LHCN-M2 (cell line): ENCODE measurements at places on chromosomes 6 and 20.
A peak's percentile ranks its signal among the peaks of the same experiment; 100 is the strongest.

DNA sequence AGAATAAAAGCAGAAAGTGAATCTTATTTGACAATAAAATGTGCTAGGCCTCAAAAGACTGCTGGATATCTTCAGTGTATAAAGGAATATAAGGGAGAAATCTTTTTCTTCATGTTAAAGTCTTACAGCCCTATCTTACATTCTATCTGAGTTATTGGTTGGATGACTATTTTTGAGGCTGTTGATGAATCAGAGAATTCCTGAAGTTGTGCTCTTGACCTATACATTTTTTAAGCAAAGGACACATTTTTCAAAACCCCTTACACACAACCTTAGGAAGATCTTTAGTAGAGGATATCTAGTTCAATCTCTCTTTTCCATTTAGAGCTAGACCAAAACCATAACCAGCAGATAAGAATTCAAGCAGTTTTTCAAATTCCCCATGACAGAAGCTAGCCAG is 10.9 kb upstream of the CGA start:
- DNase-seq: no peak

DNA sequence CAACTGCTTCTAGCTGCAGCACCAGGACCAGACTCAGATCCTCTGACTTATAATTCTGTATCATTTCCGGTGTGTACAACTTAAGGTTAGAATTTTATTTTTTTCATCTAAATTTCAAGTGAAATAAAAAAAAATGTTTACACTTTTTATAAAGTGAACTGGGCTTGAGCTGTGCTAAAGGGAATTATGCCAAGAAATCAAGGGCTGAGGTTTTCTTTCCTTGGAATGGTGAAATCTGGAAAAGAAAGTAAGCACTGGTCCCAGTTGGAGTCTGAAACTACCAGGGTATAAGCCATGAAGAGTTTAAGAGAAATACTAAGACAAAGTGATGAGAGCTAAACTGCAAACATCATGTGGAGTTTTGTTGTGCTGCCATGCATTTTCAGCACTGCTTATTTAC is 21.7 kb upstream of the FYN start:
- no peak for DNase-seq

DNA sequence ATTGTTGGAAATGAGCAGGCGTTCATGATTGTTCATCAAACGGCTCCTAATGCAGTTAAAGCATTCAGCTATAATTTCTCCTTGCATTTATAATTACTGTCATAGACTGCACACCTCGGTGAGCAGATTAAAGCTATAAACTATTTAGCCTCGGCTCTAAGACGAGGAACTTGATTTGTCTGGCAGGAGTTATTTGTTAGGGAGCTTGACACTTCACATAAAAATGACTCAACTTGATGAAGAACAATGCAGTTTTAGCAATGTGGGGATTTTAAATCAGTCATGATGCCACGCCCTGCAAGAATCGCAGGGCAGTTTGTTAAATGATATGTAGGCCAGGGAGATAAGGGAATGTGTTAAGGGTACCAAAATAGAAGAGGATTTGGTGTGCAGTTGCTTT is 290.2 kb downstream of the TSHZ2 start:
- DNase-seq: no peak

DNA sequence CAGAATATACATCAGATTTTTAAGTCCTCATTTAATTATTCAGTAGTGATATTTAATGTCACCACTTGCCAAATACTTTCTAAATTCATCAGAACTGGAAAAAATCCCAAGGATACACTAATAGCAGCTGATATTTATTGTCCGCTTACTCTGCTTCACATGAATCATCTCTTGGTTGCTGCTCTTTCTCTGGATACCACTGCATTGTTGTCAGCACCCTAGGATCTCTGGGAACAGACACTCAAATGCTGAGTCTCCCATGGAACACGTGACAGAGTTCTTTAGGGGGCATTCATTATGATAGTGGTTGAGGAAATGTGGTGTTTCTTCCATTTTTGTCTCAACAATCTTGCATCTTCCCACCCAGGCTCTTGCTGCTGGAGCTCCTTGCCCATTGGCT is 318.0 kb downstream of the RFPL4B start:
- DNase-seq: peak; percentile 86

DNA sequence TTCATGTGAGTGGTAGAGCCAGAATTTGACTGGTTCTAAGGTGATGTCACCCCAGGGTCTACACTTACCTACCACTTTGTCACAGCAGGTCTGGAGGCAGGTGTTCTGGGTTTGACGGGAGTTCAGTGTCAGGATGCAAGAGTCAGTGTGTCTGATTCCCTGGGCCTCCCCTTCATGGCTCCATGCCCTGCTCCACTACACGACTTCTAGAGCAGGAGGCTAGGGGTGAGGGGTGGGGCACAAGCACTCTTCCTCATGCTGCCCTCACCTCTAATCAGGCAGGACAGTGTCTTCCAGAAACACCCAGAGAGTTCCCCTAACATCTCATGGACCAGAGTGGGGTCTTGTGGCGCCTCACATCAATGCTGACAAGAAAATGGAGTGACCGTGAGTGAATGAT is 118.2 kb downstream of the CDC5L start:
- DNase-seq: no peak

GRCh38 chr20:221258-221830 is 5.7 kb upstream of the DEFB129 start:
- no peak for DNase-seq

DNA sequence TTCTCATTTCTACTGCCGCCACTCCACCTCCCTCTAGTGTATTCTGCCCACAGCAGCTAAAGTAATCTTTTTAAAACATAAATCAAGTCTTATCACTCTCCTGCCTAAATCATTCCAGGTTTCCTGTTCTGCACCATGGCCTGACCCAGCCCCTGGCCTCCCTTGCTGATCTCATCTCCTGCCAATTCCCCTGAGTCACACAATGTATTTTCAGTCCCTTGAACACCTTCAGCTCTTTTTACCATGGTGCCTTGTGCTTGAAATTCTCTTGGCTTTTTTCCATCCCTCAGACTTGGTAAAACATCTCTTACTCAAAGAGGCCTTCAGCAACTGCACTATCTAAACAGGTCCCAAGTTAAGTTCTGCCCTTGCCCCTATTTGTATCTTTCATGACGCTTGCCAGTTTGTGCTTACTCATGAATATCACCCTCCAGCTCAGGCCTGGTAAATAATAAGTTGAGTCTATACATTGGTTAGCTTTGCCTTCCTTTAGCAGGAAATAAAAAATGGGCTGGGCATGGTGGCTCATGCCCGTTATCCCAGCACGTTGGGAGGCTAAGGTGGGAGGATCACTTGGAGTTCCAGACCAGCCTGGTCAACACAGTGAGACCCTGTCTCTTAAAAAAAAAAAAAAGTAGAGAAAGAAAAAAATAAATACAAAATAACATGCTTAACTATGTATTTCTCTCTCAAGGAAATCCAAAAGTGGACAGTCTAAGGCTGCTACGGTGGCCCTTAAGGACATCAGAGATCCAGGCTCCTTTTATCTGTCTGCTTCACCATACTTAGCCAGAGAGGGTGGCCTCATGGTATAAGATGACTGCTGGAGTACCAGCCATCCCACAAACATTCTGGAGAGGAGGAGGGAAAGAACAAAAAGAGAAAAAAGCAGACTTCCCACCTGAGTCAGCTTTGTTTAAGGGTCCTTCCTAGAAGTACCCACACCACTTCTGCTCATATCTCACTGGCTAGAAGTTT is 62.2 kb downstream of the ARFGEF2 start:
- DNase-seq: peak; percentile 65

GRCh38 chr6:61193771-61194170 is 1092.3 kb downstream of the KHDRBS2 start:
- DNase-seq: no peak

DNA sequence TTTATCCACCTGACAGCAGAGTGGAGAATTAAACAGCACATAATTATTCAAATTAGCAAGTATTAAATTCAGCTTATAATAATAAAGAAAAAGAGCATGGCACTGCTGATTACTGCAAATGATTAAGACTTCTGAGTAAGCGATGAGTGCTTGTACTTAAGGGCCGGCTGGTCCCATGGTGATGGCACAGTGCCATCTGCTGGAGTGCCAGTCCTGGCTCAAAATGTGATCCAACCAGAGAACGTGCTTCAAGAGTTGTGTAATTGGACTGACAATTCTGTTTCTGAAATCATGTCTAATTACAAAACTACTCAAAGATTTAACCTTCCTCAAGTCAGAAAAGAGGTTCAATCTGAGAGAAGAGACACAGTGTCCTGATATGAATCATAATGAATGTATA is 181.6 kb upstream of the RGS17 start:
- peak; percentile 70 for DNase-seq

DNA sequence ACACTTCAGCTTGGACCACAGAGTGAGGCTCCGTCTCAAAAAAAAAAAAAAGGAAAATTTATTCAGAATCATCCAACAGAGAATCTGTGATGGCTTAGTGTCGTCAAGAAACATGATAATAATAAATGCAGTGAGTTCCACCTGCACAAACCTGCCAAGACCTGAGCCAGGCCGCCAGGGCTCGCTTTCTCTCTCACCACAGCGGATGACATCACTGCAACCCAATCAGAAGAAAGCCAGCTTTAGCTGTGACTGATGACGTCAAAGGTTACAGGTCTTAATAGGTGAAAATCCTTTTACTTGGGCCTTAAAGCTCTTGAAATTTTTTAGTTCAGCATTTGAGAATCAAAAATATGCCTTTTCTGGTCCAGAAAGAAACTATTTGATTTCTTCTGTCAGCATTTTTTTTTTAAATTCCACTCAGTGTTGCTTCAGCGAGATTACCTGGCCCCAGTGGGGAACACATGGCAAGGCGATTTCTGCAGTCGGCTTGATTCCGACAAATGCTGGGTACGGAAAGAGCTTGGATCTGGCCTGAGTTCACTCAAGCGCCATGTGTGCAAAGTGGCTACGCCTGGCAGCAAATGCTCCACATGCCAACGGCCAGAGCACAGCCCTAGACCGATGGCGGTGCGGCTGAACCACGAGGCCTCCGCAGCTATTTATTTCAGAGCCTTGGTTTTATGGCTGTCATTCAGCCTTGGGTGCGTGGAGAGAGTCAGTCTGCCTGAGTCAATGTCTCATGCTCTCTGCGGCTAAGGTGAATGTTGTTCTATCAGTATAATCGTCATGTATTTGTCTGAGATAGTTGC is 105.7 kb upstream of the QKI start:
- DNase-seq: no peak

- DNase-seq: no peak
These were observed 313.6 kb downstream of the CDC5L start for GRCh38 chr6:44701038-44701636.

DNA sequence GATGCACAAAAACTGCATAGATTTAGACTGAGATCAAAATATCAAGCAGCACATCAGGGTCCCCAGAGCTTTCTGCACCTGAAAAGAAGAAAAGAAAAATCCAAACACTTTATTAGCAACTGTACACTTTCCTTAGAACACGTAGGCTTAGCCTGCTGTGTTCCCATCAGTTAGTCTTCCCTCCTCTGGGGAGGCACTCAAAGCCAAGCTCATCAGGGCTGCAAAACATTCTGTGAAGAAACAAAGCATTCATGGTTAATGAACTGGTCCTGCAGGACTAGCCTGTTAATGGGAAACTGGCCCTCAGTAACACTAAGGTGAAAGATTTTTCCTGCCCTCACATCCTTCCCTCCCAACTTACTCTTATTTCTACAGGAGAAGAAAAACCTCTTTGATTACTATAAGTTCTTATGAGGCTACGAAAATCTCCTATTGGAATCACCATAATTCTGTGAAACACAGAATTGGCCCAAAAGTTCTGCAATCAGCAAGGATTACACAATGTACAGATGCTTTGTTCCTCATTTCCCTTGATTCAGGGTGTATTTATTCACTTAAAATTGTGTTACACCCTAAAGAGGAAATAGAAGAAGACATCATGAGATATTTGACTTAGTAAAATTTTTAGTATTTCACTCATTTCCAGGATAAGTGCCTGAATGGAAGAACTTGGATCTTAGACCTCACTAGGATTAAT is 901.0 kb upstream of the MAP3K7 start:
- no peak for DNase-seq

DNA sequence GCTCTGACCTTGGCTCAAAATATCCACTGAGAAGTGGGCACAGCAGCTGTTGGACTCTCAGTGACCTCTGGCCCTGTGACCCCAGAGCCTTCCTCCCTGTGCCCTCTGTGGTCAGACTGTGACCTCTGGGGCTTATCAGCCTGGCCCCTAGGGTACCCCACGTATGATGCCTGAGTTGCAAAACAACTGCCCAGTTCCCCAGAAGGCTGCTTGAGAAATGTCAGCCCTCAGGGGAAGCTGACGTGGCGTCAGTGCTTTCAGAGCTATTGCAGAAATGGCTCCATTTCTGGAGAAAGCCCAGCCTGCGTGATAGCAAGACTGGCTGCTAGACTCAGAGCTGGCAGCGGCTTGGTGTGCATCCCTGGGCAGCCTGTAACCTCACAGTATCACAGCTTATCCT is 31.5 kb upstream of the TGM2 start:
- DNase-seq: peak; percentile 90

DNA sequence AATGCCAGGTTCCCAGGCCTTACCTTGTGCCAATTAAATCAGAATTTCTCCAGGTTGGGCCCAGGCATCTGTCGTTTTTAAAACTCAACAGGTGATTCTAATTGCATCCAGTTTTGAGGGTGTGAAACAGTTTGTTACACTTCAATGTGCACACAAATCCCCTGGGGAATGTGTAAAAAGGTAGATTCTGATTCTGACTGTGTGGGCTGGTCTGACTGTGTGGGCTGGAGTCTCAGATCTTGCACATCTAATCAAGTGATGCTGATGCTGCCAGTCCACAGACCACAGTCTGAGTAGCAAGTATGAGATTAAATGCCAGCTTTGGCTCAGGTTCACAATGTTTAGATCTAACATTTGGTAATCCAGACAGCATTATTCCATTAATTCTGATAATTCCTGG is 12.5 kb upstream of the ETV7 start:
- no peak for DNase-seq

DNA sequence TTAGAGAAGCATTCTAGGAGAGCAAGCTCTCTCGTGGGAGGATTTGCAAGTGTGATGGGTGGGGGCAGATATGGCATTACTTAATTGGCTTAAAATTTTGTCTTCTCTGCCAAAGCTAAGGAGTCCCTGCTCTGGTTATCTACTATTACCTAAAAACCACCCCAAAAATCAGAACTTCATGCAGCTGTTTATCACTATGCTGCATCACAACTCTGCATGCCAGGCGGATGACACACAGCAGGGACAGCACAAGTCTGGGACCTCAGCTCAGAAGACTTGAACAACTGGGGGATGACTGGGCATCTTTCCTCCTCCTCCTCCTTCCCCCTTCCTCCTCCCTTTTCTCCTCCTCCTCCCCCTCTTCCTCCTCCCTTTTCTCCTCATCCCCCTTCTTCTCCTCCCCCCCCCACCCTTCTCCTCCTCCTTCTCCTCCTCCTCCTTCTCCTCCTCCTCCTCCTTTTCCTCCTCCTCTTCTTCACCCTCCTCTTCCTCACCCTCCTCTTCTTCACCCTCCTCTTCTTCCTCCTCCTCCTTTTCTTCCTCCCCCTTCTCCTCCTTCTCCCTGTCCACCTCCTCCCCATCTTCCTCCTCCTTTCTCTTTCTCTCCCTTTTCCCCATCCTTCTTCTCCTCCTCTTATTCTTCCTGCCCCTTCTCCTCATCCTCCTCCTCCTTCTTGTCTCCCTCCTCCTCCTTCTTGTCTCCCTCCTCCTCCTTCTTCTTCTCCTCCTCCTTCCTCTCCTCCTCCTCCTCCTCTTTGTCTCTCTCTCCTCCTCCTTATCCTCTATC is 218.6 kb upstream of the PMEPA1 start:
- peak; percentile 90 for DNase-seq
